ENCODE measurements at places on chromosomes 3 and 15. TPM values are rescaled to one million over a fixed set of nuclear protein-coding genes. Genes with fewer than 3 reads are reported as not detected.

The DNAJA4 gene
- total RNA-seq = 0.90 TPM

The CLRN1 gene
- not detected for total RNA-seq

The IGF2BP2 gene
- 26.8 TPM for total RNA-seq

GRCh38 chr3:178987745-178988144 is 83.9 kb downstream of the ZMAT3 start:
- DNase-seq = no peak

GRCh38 chr3:129867506-129868124 is 25.9 kb downstream of the TMCC1 start:
- DNase-seq = no peak

DNA sequence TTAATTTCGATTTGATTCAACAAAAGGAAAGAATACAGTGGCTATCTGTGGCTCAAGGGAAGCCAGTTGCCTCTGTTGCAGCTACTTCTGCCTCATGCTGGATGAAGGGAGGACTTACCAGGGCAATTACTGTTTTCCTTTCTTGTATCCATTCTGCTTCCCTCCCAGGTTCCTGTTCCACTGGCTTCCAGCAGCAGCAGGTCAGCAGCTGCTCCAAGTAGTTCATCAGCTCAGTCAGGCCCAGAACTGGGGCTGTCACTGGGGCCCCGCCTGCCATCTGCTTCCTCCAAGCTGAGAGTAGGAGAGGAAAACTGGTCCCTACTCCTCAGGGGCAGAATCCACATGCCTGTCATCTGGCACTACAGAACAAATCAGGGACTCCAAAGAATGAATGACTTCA is 48.6 kb upstream of the ULK4 start:
- no peak for DNase-seq

- no peak for DNase-seq
Measured at GRCh38 chr3:146431240-146431639, 38.1 kb downstream of the PLSCR2 start.

DNA sequence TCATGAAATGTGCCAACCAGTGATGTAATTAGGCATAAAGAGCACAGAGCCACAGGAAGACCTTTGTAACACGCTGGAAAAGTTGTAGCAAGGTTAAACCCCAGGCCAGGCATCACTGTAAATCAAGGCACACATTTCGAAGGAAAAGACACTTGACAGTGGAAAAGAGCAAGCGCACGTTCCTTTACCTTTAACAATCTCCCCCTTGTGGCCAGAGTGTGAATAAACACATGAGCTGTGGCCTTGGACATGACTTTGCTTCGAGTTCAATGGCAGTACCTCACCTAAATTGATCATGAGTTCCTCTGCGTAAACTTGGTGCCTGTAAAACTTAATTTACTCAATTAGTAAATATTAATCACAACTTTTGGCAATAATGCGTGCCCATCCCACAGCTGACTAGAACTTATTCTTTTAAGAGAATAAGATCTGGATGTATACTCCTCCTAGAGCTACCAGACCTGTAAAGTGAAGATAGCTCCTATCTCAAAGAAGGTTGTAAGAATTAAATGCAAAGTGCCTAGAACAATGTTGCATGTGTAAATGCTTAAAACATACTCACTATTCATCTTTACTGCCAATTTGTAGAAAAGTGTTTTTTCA is 757.0 kb upstream of the NECTIN3 start:
- peak; percentile 62 for DNase-seq

The FBXW12 gene
- not detected for total RNA-seq

- DNase-seq = no peak
Measured at GRCh38 chr3:119902061-119902460, 120.2 kb downstream of the NR1I2 start.

DNA sequence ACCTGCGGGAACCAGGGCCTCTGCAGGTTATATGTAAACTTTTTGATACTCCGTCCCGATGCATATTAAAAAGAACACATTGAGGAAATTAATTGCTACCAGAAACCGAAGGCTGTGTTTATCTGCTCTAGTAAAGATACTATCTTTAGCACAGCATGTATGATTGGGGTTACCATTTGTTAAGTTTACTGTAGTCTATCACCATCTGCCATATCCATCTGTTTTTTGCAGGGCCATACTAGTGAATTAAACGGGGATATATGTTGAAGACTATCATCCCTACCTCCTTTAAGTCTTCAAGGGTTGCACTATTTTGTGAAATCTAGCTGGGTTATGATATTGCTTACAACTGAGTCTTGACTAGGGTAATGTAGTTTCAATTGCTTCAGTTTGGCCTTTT is 597.0 kb downstream of the SQOR start:
- DNase-seq = no peak

DNA sequence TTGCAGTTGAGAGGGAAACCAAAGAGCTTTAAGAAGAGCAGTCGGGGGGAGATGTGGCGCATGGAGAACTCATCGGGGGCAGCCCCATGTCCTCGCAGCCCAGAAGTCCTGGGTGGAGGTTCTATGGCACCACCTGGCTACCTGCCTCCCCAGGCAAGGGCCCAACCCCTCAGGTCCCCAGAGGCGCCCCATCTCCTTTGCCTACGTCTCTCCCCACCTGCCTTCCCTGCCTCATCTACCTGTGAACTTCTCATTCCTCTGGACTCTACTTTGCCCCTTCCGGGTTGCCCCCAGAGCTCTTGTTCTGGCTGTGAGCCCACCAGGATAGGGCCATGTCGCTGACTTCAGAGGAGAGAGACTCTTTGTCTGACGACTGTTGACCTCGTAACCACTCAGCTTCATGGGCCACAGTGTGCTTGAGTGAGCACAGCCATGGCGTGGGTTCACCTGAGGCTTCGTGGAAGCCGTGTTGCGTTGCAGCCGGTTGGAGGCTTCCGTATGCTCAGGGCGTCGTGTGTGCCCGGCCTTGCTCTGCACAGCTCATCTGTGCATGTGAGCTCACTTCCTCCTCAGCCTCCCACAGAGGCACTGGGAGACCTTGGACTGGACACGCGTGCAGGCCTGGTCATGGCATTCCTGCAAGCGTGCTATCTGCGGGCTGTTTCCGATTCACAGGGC is 13.4 kb downstream of the APBA2 start:
- no peak for DNase-seq

The OR5H15 gene
- total RNA-seq = not detected

- no peak for DNase-seq
Measured at GRCh38 chr3:6421666-6422445, 439.1 kb upstream of the GRM7 start.

GRCh38 chr3:131797776-131798175 is 237.0 kb downstream of the CPNE4 start:
- DNase-seq = no peak

GRCh38 chr3:40292637-40293349 is 16.7 kb upstream of the EIF1B start:
- no peak for DNase-seq

The DNAH12 gene
- total RNA-seq = under 0.01 TPM

The SYNM gene
- total RNA-seq = 105 TPM

- DNase-seq = no peak
Measured at GRCh38 chr3:141248064-141248463, 16.4 kb downstream of the PXYLP1 start.

The ATP13A5 gene
- not detected for total RNA-seq

GRCh38 chr15:66293419-66294156 is at the start of gene DIS3L:
Gene DIS3L (plus strand): TSS chr15:66293568. CDS start chr15:66293597, 29 bp downstream.
- DNase-seq = peak; percentile 23

DNA sequence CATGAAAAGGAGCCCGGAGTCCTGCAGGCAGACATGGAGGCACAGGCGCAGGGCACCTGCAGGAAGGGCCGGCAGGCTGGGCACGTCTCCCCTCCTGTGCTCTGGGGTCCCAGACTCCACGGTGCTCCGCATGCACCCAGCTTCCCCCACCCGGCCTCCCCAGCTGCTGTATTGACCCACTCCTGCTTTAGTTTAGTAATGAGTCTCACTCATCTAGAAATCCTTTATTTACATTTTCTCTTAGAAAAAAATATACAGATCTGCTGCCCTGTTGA is 8.5 kb downstream of the MESP2 start:
- no peak for DNase-seq

DNA sequence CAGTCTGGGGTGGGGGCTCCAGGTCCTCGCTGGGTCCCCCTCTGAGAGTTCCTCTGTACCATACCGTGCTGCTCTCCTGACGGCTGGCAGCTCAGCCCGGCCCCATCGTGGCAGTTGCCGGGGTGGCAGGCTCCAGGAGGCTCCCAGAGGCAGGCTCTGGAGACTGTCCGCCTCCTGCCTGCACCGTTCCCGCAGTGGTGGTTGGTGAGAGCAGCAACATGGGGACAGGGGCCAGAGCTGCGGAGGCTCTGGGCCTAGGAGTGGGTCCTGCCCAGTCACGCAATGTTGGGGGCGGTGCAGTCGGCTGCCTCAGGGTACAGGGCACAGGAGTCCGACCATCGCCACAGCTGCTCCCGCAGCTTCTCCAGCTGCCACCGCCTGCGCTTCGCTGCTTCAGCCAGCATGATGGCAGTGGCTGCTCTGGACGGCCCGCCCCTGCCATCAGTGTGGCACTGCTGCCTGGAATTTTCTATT is 492.7 kb downstream of the AGBL1 start:
- no peak for DNase-seq

- peak; percentile 68 for DNase-seq
Measured at GRCh38 chr3:9769426-9770275, at the start of gene CAMK1. Gene CAMK1 (minus strand): TSS chr3:9769947. CDS start chr3:9767749, 2,198 bp downstream.

Data from dermis microvascular lymphatic vessel endothelial cell (primary cell).